ENCODE measurements at places on chromosomes 5 and 9.

DNA sequence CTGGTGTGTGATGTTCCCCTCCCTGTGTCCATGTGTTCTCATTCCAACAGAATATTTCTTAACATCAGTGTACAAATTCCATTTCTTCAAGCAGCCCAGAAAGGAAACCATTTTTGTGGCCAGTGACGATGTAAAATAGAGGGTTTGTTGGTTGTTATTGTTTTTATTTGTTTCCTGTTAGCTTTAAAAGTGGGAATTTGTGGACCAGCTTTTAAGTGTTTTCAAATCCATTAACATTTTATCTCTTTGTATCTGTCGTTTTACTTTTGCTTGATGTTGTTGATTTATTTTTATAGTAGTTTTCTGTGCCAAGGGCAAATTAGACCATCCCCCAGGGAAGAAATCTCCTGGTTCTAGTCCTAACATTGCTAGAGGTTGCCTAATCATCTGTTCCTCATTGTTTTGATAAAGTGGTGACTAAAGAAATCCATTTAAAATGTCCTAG is 100.0 kb downstream of the GDNF start:
- DNase-seq = peak; percentile 60

GRCh38 chr9:751137-752051 is 90.1 kb upstream of the DMRT1 start:
- DNase-seq = peak; percentile 39

- DNase-seq = peak; percentile 22
Measured at GRCh38 chr9:91001146-91001611, 199.6 kb downstream of the SYK start.

- peak; percentile 73 for DNase-seq
Measured at GRCh38 chr5:122091936-122092600, 14.0 kb upstream of the LOX start.

- DNase-seq = peak; percentile 42
Measured at GRCh38 chr5:50958852-50959457, 292.5 kb downstream of the PARP8 start.

DNA sequence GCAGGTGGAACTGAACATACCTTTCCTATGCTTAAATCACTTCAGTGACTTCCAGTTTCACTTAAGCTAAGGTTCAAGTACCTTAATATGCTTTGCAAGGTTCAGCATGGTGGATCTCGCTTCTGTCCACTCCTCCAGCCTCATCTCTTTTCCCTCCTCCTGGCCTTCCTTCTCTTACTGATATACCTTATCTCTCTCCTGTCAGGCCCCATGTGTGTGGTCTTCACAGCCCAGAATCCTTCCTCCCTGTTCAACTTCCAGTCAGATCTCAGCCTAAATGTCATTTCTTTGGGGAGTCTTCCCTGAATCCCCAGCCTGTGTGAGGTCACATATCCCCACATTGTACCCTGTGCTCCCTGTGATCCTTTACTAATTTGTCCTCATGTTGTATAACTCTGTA is 87.7 kb downstream of the ANGPTL2 start:
- no peak for DNase-seq

DNA sequence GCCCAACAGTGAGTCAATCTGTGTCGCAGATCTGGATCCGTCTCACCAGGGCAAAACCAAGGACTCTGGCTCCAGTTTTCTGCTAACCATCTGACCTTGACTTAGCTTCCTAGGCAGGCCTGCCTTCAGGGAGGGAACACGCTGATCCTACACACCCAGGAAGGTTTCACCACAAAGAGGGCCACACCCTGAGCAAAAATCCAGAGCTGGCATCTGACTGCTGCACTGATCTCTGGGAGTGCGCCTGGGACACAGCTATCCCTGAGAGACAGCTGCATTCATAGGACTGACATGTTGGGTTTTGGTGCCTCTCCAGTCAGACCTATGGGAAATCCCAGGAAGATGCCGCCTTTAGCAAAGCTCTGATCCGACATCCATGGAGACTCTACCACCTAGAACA is 47.5 kb downstream of the CDK5RAP2 start:
- DNase-seq = peak; percentile 97

GRCh38 chr9:89837162-89837933 is 232.5 kb downstream of the GADD45G start:
- no peak for DNase-seq

DNA sequence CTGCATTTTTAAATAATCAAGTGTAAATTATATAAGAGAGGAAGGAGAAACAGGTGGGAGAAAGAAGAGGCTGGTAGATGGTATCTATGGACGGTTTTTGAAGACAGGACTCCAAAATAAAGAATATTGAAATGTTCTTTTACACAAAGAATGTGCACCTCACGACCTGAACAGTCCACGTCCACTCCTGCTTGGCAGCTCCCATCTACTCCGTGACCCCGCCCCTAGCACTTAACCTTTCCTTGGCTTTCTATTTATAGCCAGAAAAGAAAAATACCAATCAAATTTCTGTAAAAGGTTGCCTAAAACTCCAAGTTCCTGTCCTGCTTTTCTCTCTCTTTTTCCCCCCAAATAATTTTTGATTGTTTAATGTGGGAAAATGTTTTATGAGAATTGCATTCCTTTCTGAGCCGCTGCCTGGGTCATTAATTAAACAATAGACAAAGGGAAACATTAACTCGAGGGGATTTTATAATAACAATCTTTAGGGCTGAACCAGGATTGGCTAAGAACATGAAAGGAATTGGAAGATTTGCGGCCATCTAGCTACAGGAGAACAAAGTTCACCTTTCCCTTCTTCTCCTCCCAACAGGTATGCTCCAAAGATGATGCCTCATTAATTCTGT is 173.6 kb upstream of the MAP3K1 start:
- DNase-seq = no peak

GRCh38 chr5:162096448-162096847 is 28.9 kb downstream of the GABRG2 start:
- no peak for DNase-seq

GRCh38 chr9:15426019-15426418 is 3.3 kb downstream of the SNAPC3 start:
- DNase-seq = no peak

DNA sequence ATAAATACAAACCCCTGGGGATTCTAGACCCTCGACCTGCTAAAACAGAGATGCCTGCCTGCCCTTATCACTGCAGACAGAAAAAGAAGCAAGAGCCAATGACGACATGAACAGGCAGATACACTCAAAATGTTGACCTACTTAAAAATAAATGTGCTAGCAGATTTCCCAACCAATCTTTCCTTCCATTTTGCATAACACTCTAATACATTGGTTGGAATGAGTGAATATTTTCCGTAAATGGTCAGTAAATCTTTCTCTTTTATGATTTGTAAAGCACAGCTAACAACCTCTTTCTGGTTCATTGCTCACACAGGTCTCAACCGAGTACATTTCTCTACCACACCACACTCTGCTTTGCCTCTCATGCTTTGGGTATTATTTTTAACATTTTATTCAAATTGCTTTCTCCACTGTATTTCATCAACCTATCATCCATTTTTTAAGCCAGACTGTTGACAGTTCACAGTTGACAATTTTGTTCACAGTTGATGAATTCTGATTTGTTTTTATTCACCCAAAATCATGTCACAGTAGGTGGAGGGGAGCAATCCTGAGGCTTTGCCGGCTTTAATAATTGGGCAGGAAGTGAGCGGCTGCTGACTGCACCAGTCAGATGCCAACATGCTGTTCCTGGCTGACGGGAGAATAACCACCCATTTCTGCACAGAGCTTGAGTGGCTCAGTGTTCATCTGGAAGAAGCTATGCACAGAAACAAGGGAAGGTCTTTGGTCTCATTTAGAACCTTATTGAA is 426.6 kb downstream of the SPOCK1 start:
- no peak for DNase-seq

GRCh38 chr5:73955271-73955846 is 329.4 kb downstream of the ARHGEF28 start:
- DNase-seq = no peak

DNA sequence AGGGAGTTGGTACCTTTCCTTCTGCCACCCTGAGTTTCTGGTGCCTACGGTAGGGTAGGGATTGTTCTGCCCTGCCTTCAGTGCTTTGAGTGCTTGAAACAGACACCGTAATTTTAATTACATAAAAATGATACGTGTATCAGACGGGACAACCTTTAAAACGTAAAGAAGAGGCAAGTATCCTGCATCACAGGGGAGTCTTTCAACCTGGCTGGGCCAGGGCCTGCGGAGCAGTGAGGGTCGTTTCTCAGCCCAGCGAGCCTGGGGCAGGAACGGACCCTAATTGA is 483 bp upstream of the DAB2IP start:
- no peak for DNase-seq

DNA sequence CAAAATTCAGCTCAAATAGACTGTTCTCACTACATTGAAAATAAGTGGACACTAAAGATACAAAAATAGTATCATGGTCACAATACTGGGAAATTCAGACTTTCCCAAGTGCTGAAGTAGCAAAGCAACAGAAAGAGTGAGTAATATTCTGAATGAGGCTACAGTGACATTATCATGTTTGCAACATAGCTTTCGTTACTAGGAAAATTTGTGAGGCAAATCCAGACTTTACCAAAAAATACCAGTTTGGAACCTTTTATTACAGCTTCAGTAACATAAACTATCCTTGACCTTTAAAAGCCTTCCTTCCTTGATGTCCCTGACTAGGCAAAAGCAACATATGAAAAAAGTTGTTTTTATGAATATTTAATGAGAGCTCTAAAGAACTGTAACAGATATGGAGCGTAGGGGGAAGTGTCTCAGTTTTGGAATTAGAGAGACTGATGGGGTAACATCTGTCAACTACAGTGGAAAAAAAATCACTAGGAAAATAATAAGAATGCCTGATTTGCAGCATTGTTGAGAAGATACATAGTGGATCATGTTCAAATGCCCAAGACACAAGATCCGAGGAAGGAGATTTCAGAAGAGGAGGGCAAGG is 312.9 kb downstream of the ADGRV1 start:
- peak; percentile 22 for DNase-seq

- DNase-seq = no peak
Measured at GRCh38 chr5:167839065-167839464, 452.4 kb upstream of the WWC1 start.

- DNase-seq = peak; percentile 27
Measured at GRCh38 chr9:110807956-110808598, 139.5 kb downstream of the MUSK start.

- DNase-seq = no peak
Measured at GRCh38 chr9:79264511-79265355, 307.0 kb upstream of the TLE4 start.

GRCh38 chr5:20972419-20972925 is 984.5 kb upstream of the CDH18 start:
- DNase-seq = peak; percentile 44

- DNase-seq = no peak
Measured at GRCh38 chr5:177310757-177311391, 824 bp downstream of the MXD3 start.

GRCh38 chr9:93303806-93304573 is 120.1 kb downstream of the WNK2 start:
- DNase-seq = no peak

Data from myocyte (in vitro differentiated cells).